Stimulated activated CD4-positive, alpha-beta T cell treated with anti-CD3 and anti-CD28 coated beads, Interleukin-12 subunit alpha, Interleukin-12 subunit beta, amount 100 ng/mL, for 24 hours (primary cell): ENCODE measurements at places on chromosomes 1 and 21.
A peak's percentile ranks its signal among the peaks of the same experiment; 100 is the strongest.

- DNase-seq: no peak
Measured at GRCh38 chr1:59266927-59267293, 30.0 kb upstream of the FGGY start.

- no peak for DNase-seq
Measured at GRCh38 chr1:98766255-98766654, 104.7 kb downstream of the SNX7 start.

GRCh38 chr1:201841265-201841912 lies 12.4 kb downstream of the IPO9 start:
- no peak for DNase-seq

DNA sequence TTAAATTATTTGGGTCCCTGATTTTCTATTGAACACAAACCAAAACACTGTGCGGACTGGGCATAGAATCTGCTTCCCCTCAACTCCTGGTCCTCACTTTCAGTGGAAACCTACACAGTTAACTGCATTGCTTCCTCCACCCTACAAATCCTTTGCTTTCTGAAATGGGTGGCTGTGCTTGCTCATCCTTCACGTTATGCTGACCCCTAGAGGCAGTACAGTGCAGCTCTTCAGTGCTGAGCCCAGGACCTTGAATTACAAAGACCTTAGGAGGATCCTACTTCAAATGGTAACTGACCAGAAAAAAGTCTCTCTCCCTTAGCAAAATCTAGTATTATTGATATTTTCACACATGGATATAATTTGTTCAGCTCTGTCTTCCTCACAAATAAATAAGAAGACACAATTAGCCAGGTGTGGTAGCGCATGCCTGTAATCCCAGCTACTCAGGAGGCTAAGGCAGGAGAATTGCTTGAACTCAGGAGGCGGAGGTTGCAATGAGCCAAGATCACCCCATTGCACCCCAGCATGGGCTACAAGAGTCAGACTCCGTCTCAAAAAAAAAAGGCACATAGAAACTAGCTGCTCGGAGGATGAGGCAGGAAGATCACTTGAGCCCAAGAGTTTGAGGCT lies 63.4 kb upstream of the L1TD1 start:
- no peak for DNase-seq

- no peak for DNase-seq
Measured at GRCh38 chr1:204408074-204408507, 3.5 kb downstream of the PPP1R15B start.

- DNase-seq: no peak
Measured at GRCh38 chr1:200180821-200181220, 153.3 kb downstream of the NR5A2 start.

DNA sequence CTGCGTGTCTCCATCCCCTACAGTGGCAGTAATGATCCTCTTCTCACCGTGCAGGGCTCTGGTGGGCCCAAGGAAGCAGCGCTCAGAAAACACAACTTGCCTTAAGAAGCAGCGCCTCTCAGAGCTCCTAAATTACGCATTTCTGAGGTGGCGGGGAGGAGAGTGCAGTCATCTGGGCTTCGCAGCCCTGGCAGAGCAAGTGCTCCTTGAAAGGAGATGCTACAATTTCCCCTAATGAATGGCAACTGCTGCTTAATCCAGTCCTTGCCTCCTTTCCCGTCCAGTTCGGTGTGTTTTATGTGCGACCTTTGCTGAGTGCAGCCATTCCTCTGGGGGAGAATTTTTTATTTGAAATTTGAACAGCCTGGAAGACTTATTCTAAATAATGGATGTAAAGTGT lies 287.3 kb downstream of the PTPRU start:
- no peak for DNase-seq

- DNase-seq: no peak
Measured at GRCh38 chr1:172497230-172497629, 35.7 kb upstream of the SUCO start.

DNA sequence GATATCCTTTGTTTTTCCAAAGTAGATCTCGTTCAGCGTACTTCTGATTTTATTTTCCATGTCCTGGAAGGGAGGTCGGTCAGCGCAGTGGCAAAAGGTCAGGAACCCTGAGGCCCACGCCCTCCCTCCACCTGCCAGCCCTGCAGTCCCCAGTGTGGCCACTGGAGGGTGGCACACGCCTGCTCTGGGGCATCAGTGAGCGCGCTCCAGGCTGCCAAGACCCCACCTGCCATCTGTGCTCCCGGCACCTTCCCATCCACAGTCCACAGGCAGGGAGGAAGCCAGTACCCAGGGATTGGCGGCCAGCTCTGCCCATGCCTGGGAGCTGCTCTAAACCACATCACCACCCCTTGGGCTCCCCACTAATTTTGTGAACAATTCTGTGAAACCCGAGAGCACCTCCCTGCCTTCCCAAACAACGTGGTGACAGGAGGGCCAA lies 32.3 kb downstream of the SLC66A1 start:
- DNase-seq: peak; percentile 22
